ENCODE measurements at places on chromosomes 3 and 15.

GRCh38 chr3:56800130-56800831, 1.5 kb downstream of the ARHGEF3 start:
- DNase-seq, result no peak

- no peak for DNase-seq
Observed at GRCh38 chr3:125103406-125103805, 47.6 kb upstream of the HEG1 start.

- DNase-seq, result no peak
Observed at GRCh38 chr3:12458901-12459300, 25.4 kb upstream of the TSEN2 start.

GRCh38 chr3:38805765-38806386, 10.1 kb downstream of the SCN10A start:
- no peak for DNase-seq
